ENCODE measurements at places on chromosomes 5 and 9. TPM values are rescaled to one million over a fixed set of nuclear protein-coding genes. Genes with fewer than 3 reads are reported as not detected.

DNA sequence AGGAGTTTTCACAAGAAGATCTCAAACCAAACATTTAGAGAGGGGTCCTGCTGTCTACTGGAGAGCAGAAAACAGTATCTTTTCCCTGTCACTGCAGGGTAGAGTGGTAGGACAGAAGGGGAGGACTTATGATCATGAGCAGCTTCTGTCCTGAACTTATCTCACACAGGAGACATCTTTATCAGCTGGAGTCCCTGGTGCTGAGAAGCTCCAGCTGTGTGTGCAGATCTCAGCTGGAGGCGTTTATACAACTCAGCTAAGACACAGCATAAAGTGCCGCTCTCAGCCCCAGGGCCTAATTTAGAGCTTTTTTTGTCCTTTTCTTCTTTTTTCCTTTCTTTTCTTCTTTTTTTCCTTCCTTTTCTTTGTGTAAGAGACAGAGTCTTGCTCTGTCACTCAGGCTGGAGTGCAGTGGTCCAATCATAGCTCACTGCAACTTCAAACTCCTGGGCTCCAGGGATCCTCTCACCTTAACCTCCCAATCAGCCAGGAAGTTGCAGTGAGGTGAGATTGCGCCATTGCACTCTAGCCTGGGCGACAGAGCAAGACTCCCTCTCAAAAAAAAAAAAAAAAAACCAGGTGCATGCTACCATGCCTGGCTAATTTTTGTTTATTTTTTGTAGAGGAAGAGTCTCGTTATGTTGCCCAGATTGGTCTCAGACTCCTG, 31.9 kb downstream of the CCDC125 start:
- DNase-seq: no peak

GRCh38 chr9:16726029-16726428, 144.4 kb downstream of the BNC2 start:
- no peak for DNase-seq

SPATA31E1 gene
- total RNA-seq: not detected

RANBP3L gene
- total RNA-seq: 3.4 TPM

GRCh38 chr9:16386007-16386826, 484.3 kb downstream of the BNC2 start:
- DNase-seq: no peak

CDKN2B-AS1 gene
- not detected for total RNA-seq

PTPRD gene
- total RNA-seq: 5.4 TPM

DNA sequence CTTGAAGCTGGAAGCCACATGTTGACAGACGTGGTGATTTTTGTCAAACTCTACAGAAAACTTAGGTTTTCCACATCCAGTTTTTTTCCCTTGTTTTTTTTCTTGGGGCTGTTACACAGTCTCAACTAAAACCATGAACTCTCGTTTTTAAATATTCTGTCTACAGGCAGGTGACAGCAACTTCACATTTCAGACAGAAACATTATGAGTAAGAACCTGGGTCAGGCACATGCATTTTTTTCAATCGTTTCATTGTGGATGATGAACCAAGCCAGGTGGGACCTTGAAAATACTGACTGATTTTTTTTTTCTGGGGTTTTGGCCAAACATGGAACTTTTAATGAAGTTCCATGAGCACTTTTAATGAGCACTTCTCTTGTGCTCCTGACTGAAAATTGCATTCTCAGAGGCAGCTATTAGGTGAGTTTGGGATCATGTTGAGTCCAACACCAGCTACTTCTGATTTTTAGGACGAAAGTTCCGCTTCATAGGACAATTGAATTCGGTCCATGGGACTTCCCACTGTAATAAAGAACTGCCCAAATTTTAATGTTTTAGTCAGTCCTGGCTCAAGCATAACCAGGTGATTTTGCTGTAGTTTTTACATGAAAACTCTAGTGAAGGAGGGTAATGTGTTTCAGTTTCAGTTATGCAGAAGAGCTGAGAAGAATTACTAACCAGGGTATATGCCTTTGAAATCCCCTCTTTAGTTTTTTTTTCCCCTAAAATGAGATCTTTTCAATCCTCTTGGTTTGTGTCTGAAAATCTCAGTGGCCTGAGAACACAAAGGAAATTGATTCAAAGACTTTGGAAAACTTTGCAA, 93.2 kb upstream of the ADAMTS16 start:
- DNase-seq: no peak

DNA sequence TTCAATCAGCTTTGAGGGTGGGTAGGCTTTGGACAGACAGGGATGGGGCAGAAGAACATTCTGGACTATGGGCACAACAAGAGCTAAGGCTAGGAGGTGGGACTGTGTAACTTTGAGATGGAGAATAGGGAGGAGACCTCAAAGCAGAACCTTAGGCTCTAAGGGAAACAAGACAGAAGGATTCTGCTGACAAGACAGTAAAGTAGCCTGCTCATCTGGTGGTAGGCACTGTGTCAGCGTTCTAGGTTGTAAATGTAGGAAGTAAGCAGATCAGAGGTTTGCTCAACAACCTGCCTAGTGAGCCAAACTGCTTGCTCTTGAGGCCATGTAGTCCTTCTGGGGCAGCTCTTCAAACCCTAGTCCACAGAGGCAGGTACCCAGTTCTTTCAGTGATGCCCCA, 15.0 kb upstream of the IL12B start:
- no peak for DNase-seq

GRCh38 chr5:132100672-132101261, 27.2 kb downstream of the CSF2 start:
- DNase-seq: no peak

MGAT1 gene
- 136 TPM for total RNA-seq

DNA sequence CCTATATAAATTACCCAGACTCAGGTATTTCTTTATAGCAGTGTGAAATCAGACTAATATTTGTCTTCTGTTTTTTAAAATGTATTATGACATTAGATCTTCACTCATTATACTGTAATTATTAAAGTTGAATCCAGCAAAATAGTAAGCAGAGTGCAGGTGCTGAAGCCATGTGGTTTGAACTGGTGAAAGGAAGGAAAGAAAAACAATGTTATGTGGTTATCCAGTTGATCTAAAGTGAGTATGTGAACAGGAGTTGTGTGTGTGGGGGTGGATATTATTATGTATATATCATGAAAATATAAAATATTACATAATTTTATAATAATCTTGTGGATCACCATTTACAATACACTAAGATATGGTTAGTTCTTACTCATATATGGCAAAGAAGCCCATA, 593.7 kb downstream of the SEMA5A start:
- DNase-seq: no peak

CCNB1 gene
- 2.4 TPM for total RNA-seq
